ENCODE measurements at places on chromosomes 13 and 19.

GRCh38 chr19:31340042-31341025 lies 8.9 kb downstream of the TSHZ3 start:
- no peak for DNase-seq

GRCh38 chr19:12779162-12779993 lies 4.0 kb upstream of the HOOK2 start:
- no peak for DNase-seq

GRCh38 chr19:3692141-3693024 lies 7.9 kb downstream of the PIP5K1C start:
- DNase-seq: peak; percentile 47

GRCh38 chr13:78317030-78317429 lies 286.3 kb downstream of the POU4F1 start:
- DNase-seq: no peak

GRCh38 chr19:571566-571974 lies 826 bp upstream of the BSG start:
- DNase-seq: no peak

DNA sequence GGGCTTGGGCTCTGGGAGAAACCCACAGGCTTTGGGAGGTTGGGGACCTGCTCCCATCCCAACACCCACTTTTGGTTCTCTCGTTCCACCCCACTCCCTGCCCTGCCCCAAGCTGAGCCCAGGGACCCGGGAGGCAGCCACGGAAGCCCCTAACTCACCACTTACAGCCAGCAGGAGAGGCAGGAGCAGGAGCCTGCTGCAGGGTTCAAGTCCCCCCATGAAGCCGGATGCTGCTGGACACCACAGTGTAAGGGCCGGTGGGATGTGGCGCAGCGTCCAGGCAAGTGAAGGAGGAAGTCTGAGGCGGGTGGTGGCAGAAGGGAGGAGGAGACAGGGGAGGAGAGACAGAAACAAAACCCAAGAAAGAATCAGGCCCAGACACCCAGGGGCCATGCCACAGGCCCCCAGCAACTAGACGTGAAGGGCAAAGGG lies at the start of gene TYROBP:
Gene TYROBP (minus strand): TSS at position 286 of the 432 bp plus-strand sequence. CDS start 67 bp downstream, at position 219.
- no peak for DNase-seq

DNA sequence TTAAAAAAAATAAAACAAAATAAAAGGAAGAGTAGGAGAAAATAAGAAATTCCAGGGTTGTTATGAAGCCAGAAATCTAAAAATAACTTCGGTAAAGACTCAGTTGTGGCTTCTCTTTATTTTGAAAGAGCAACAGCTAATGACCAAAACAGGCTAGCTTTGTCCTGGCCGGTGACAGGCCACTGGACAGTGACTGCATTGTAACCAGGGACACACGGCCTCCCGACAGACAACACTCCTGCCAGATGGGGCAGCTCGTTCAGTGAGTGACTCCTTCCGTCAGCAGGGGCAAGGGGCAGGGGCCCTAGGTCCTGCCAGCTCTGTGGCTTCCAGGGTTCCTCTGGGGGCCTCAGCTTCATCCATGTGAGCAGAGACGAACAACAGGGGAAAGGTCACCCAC lies 173.4 kb downstream of the KATNAL1 start:
- no peak for DNase-seq

DNA sequence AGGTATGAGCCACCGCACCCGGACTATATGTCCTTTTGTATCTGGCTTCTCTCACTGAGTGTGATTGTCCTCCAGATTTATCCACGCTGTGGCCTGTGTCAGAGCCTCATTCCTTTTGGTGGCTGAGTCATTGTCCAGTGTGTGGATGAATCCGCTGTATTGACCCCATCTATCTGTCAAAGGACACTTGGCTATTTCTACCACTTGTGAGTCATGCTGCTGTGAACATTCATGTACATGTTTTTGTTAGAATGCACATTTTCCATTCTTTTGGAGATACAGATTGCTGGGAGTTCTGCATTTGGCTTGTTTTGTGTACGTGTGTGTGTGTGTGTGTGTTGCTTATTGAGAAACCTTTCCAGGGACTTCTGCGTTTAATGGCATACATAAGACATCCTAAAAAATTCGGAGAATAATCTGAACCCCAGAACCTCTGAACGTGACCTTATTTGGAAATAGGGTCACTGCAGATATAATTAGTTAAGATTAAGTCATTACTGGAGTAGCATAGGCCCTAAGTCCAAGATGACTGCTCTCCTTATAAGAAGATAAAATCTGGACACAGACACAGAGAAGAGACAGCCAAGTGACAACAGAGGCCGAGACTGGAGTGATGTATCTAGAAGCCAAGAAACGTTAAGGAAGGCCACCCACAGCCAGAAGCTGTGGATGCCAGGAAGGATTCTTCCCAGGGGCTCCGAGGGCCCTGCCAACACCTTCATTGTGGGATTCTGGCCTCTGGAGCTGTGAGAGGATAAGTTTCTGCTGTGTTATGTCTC lies 4.9 kb upstream of the GIPC3 start:
- no peak for DNase-seq

GRCh38 chr19:720345-721160 lies 11.8 kb downstream of the PALM start:
- no peak for DNase-seq

- DNase-seq: peak; percentile 85
Observed at GRCh38 chr13:99087098-99087953, 109.5 kb upstream of the DOCK9 start.

DNA sequence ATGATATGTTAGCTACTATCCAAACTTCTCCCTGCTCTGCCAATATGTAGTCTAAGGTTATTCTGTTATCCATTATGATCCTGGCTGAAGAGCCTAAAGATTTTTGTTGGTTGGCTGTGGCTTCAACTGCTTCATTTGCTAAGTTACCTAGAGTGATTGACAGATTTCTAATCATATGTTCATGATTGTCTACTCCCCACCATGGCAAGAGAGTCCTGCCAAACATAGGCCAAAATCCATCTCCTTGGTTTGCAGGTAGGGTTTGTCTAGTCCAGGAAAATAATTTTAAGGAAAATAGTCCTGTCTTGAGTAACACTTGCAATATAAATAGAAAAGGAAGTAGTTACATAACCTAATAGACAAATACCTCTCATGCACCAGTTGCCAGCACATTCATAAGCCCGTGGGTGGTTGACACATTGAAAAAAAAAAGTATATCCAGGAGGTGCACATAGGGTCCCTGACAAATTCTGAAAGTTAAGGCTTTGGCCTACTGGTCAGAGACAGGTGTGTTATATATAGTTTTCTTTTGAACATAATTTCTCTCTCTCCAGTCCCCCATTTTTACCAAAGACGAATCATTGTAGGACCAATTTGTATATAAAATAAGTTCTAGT lies 5.4 kb upstream of the CBY2 start:
- DNase-seq: no peak

All from stimulated activated CD4-positive, alpha-beta T cell treated with anti-CD3 and anti-CD28 coated beads, Interleukin-1b, Interleukin-23, amount 100 ng/mL, for 1 hour (primary cell).